ENCODE measurements at places on chromosomes 11 and 22. TPM values are rescaled to one million over a fixed set of nuclear protein-coding genes. Genes with fewer than 3 reads are reported as not detected.

- DNase-seq = no peak
Measured at GRCh38 chr22:37309211-37310074, 27.1 kb downstream of the CYTH4 start.

- no peak for DNase-seq
Measured at GRCh38 chr11:111148953-111149352, 96.6 kb upstream of the POU2AF2 start.

- peak; percentile 37 for DNase-seq
Measured at GRCh38 chr11:78715639-78716311, 141.1 kb upstream of the NARS2 start.

GRCh38 chr11:10628508-10629236, 60.2 kb upstream of the LYVE1 start:
- DNase-seq = no peak

DNA sequence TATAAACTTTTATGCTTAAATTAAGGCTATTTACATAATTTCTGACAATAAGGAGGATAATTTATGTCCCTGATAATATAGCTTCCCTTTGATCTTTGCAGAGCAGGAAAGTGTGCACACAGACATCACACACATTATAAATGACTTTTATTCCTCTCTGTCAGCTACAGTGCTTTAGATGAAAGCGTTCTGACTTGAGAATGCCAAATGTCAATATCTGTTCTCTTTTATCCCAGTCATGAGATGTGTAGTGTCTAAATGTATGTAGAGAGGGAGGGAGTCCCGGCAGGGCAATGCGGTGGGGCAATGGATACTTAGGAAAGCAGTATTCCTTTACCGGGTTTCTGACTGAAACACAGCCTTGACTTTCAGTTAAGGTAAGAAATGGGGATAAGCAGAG, 225.4 kb upstream of the CHORDC1 start:
- DNase-seq = no peak

Gene RTN4R
- total RNA-seq = 36.0 TPM

Gene RHOD
- total RNA-seq = 20.6 TPM

Measured in progenitor cell of endocrine pancreas (in vitro differentiated cells).